Brain microvascular endothelial cell (primary cell): ENCODE measurements at places on chromosomes 4 and X.

DNA sequence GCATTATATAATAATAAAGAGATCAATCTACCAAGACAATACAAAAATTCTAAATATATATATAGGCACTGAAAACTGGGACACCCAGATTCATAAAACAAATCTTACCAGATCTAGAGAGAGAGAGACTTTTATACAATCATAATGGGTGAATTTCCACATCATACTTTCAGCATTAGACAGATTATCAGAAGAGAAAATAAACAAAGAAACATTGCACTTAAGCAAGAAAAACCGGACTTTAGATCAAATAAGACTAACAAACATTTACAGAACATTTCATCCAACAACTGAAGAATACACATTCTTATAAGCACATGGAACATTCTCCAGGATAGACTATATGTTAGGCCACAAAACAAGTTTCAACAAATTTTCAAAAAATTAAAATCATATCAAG, 245.1 kb downstream of the INPP4B start:
- DNase-seq, result no peak

DNA sequence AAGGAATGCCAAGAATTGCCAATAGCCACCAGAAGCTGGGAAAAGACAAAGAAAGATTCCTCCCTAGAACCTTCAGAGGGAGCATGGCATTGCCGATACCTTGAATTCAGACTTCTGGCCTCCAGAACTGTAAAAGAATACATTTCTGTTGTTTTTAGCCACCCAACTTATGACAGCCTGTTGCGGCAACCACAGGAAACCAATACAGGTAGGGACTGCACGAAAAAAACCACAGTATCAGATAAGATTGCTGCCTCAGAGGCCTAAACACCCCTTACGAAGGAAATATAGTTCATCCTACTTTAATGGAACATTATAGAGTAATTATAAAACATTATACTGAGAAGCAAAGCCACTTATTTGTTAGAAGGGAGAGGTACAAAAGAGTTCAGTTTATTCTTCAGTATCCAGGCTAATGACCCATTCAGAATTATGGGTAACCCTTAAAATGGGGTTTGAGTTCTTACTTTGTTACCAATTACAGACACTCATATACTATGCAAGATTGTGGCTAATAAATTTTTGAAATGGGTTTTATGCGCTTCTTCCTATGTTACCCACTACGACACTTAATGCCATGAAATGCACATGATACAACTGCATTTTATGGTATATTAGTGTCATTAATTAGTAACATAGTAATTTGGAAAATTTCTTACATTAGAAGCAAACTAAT, 37.4 kb upstream of the SMIM10L2A start:
- no peak for DNase-seq

DNA sequence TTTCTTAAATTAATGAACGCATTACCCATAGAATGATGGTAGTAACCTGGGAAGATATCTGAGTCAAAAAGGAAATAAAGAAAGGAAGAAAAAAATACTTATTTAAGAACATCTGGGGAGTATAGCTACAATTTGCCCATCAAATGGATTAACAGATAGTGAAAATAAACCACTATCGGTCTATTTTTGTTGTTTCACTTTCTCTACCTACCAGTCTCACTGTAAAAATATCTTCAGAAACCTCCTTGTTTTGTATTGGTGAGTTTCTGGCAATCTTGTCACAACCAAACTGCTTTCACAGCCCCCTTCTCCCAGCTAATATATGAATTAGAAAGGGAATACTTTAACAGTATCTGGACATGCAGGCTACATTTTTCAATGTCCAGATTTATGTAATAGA, 783.5 kb downstream of the STPG2 start:
- DNase-seq, result no peak

GRCh38 chr4:1813915-1814314, 20.8 kb downstream of the FGFR3 start:
- no peak for DNase-seq

GRCh38 chrX:13816643-13817627, at the start of gene GPM6B:
Gene GPM6B (minus strand): TSS chrX:13817093. CDS start chrX:13816904, 189 bp downstream.
- DNase-seq, result no peak

- peak; percentile 96 for DNase-seq
These were observed 39.6 kb downstream of the ZCCHC13 start for GRCh38 chrX:74343343-74344279.

GRCh38 chr4:109576462-109576861, 16.4 kb downstream of the MCUB start:
- DNase-seq, result no peak

DNA sequence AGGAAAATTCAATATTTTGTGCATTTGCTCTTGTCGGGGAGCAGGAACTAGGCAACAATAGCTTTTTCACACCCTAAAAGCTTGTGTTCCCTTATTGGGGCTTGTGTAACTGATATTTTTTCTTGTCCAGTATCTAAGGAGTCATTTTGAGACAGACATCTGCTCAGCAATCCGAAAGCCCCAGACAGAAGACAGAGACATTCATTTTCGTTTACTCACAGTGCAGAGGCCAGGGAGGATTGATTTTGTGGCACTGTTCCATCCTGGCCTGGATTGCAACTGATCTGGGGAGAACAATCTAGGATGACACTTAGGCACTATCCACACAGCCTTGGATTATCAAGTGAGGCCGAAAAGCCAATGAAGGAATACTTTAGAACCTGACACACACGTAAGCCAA, 27.4 kb upstream of the PLAC1 start:
- peak; percentile 51 for DNase-seq

- DNase-seq, result no peak
These were observed 72.6 kb downstream of the ANK2 start for GRCh38 chr4:113122066-113122465.
